Naive thymus-derived CD8-positive, alpha-beta T cell (primary cell): ENCODE measurements at places on chromosomes 13 and 19. TPM values are rescaled to one million over a fixed set of nuclear protein-coding genes. Genes with fewer than 3 reads are reported as not detected.
A peak's percentile ranks its signal among the peaks of the same experiment; 100 is the strongest.

Gene ZNF790
- total RNA-seq: 16.6 TPM

Gene MADCAM1
- total RNA-seq: 1.2 TPM

Gene SYT5
- total RNA-seq: not detected

Gene SOHLH2
- not detected for total RNA-seq

Gene MYO1F
- 64.4 TPM for total RNA-seq

Gene ONECUT3
- not detected for total RNA-seq

Gene ACER1
- total RNA-seq: 1.1 TPM

Gene IZUMO2
- total RNA-seq: not detected

Gene KASH5
- not detected for total RNA-seq

- peak; percentile 73 for DNase-seq
Measured at GRCh38 chr13:113153810-113154748, 4.4 kb upstream of the PROZ start.

DNA sequence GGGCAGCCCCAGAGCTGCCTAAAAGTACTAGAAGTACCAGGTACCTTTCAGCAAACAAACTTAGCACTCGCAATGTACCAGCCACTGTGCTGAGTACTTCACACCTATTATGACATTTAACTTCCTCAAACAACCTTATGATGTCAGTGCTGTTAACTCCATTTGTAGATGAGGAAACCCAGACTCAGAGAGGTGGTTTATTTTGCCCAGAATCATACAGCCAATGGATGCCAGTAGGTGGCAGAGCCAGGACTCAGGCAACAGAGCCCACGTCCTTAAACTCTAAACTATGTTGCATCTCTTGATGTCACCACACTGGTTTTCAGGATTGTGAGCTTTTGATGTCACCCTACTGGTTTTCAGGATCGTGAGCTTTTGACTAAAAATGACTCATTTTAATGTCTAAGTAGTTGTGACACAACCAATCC is 78.9 kb downstream of the FLT1 start:
- no peak for DNase-seq

GRCh38 chr13:30004204-30004603 is 153.8 kb upstream of the UBL3 start:
- no peak for DNase-seq

DNA sequence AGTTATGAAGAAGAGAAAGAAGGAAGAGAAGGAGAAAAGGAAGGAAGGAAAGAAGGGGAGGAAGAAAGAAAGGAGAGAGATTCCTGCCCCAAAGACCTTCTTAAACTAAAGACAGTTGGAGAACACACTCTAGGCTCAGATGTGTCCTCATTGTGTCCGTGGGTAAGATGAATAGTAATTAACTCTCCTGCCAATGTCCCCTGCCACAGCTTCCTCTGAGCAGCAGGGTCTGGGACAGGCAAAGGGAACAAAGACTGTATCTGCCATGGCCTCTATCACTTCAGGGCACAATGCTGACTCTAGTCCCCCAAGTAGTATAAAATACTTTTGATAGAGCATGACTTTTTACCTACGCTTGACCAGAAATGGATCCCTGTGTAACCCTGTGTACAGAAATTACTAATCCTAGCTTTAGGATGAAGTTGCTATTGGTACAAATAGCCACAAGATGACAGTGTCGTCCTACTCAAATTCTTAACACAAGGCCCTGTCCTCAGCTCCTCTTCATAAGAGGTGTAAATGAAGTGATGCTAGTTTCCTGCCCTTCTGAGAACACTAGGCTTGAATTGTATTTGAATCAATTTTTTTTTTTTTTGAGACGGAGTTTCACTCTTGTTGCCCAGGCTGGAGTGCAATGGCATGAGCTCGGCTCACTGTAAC is 186.2 kb upstream of the GPR12 start:
- DNase-seq: no peak

DNA sequence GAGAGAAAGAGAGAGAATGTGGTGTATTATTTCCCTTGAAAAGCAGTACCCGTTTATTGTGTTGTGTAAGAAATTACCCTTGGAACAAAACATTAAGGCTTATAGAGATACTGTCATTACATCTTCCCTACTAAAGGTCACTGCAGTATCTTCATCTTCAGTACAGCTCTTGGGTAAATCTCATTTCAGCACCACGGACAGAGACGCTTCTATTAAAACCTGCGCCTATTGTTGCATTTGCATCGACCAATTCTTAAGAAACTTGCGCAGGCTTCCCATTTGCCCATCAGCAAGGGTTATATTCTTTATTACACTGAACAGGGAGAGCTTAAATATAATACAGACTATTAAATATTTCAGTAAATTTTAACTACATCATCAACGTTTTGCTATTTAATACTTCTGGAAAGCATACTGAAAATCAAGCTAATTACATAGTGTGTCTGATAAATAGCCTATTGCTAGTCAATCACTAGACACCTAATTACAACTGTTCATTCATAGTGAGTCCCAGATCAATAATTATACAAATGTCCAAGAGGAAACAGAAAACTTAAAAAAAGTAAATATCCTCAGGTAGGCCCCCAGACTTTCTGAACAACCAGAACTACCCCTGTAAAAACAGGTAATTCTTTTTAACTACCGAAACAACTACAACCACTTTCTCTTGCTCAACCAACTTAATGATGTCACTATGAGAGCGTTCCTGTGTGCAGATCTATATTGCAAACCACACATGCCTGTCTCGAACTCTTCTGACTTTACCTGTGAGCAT is 350.6 kb downstream of the LIG4 start:
- no peak for DNase-seq

DNA sequence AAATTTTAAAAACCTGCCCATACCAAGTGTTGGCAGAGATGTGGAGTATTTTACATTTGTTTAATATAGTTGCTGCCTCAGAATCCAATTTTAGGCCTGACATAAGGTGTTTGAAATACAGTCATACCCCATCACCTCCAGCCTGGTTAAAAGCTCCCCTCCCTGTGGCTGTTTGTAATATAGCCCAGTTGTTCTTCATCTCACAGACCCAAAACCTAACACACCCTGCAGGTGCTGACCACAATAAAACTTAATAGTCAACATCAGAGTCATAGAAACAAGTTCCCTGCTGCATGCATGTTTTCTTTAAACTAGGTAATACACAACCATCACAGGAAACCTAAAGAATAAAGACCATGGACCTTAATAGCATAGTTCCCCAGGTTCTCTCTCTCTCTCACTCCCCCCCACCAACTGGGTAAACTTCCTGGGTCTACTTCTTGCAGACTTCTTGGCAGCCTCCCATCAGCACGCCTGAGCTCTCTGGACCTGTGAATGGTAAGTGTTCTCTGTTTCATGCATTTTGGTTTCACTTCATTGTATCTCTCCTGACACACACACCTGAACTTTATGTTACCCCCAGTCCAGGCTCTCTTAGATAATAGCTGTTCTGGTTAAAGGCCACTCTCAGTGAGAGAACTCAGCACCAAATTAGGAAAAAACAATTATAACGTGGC is 1369.9 kb downstream of the EFNB2 start:
- no peak for DNase-seq

DNA sequence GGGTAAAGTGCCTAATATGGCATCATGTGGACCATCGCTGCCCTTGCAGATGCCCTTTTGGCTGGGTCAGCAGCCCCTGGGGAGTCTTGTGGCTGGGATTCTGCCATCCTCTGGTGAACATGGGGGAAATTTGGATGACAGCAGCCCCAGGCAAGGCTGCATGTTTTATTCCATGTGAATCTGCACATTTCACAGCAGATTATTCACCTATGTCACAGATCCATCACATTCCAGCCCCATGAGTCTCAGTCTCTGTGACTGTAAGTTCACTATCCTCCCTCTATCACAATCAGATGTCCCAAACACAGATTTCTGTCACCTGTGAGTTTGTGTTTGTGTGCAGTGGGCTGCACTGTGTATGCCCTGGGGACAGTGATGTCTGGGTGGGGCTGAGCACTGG is 36.8 kb upstream of the PSG9 start:
- no peak for DNase-seq

GRCh38 chr19:34254698-34255432 is 511 bp downstream of the GARRE1 start:
- peak; percentile 38 for DNase-seq

GRCh38 chr19:3771906-3772455 is at the start of gene RAX2:
RAX2 (minus strand) TSS chr19:3772228; CDS start chr19:3771742, 486 bp downstream.
- no peak for DNase-seq

GRCh38 chr19:47375694-47376588 is 26.8 kb downstream of the DHX34 start:
- DNase-seq: no peak

GRCh38 chr13:52387721-52388120 is 18.3 kb downstream of the THSD1 start:
- no peak for DNase-seq

DNA sequence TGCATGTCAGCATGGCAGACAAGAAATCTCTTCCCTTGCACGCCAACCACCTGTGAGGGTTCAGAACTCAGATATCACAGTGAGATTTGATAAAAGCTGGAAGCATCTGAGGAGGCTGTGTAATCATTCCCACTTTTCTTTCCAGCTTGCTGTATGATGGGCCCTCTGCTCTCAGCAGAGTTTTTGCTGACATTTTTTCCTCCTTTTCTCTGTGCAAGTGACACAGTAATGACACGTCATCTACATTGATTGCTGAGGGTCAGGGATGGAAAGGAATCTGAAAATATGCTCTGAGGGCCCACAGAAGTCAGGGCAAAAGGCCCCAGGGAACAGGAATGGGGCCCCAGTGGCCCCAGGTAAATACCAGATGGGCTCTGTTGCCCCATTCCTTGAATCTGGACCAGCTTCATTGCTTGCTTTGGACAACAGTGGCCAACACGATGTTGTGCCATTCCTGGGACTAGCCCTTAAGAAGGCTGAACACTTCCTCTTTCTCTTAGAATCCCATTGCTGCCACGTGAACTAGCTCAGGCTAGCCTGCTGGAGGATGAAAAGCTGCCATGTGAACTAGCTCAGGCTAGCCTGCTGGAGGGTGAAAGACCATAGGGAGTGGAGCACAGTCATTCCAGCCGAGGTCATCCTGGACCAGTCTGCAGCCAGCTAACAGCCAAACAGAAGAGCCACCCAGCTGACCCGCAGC is 68.2 kb downstream of the CACNA1A start:
- no peak for DNase-seq

- DNase-seq: no peak
Measured at GRCh38 chr19:1511318-1512317, 1.2 kb downstream of the ADAMTSL5 start.

GRCh38 chr19:13024126-13024950 is 29.1 kb downstream of the NFIX start:
- DNase-seq: no peak

DNA sequence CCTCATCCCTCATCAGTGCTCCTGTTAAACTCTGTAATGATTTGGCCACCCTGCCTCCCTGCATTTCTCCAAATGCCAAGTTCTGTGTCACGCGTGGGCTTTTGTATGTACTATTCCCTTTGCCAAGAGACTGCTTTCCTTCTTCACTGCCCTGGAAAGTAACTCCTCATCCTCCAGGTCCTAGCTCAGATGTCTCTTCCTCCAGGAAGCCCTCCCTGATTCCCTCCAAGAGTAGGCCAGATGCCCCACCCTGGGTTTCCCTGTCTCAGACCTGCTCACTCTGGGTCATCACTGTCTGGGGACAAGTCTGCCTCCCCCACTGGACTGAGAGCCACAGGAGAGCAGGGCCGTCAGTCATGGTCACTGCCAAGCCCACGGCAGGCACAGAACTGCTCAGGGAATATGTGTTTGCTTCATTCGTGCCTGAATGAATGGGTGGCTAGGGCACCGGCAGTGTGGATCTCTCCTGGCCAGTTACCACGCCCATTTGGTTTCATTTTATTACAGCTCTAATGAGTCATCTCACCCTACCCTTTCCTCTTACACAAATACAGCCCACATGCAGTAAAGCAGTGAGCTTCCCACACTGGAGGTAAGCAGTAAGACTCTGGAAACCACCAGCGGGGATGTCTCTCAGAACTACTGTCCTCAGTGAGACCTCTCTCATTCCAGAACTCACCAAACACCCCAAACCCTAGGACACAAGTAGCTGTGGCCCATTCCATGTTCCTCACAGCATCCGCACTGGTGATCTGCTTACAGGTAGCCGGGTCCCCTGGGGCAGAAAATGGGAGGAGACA is 12.1 kb upstream of the GPR4 start:
- DNase-seq: no peak

- DNase-seq: no peak
Measured at GRCh38 chr13:105816994-105817393, 718.5 kb downstream of the EFNB2 start.

GRCh38 chr13:41533266-41534052 is 76.1 kb downstream of the RGCC start:
- DNase-seq: no peak

DNA sequence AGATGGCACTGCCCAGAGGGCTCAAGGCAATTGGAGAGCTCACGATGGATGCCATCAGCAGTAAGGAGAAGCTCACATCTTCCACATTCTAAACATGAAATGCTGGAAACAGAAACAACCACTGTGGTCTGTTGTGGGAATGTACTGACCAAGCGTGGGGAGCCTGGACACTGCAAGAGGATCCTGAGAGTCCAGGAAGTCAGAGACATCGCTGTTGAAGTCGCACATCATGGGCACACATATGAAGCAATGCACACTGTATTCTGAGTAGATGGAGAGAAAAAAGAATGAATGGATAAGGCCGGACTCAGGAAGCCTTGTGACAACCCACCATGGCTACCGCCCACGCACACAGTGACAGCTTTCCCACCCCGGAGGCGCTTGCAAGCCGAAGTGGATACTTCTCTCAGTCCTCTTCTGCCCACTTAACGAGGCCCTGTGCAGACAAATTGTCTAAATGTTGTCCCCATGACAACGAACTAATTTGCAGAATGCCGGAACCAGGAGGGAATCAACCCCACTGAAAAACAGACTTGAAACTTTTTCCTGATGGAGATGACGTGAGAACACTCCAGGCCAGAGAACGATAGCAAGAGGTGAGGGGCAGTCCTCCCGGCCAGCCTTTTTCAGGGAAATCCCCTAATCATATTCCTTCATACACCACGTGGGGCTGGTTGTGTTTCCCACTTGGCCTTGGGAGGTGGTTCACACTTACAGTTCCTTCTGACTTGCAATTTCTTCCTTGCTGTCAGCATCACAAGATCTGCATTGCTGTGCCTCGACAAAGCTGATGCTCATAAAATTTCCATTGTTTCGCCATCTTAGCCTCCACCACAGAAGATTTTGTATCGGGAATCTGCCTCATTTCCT is 109.6 kb upstream of the SERP2 start:
- no peak for DNase-seq

DNA sequence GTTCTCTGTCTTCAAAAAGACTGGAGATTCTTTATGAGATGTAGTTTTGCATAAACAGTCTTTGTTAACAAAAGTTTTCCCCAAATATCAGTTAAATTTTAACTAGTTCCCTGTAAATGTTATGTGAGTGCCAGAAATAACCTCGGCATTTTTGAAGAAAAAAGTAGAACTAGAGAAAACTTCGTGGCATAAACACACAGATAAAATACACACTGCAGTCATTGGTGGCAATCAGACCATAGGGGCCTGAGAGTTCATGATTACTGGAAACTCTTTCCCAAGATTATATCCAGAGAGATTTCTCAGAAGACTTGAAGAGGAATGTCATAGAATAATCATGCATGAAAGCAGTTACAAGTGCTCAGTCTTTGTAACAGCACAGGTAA is 190.0 kb downstream of the MZT1 start:
- no peak for DNase-seq

GRCh38 chr13:32117701-32118100 is 86.1 kb downstream of the FRY start:
- DNase-seq: no peak
